ENCODE measurements at places on chromosomes 12 and 14.

GRCh38 chr12:62656591-62657362 is 190.2 kb downstream of the MON2 start:
- no peak for DNase-seq

DNA sequence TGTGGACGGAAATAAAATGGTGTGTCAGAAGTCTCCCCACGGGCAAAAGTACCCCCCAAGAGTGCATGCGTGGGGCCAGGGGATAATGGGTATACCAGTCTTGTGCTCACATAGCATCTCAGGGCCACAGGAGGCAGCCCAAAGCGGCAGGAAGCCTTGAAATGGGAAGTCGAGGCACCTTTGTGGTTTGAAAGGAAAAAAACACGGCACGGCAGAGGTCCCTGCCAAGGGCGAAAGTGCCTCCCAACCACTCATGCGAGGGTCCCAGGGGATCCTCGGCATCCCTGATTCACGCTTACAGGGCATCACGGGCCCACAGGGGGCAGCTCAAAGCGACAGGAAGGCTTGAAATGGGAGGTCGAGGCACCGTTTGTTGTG is 583.2 kb downstream of the ALG10 start:
- DNase-seq = no peak

- no peak for DNase-seq
These were observed 208.2 kb upstream of the RTL1 start for GRCh38 chr14:101111620-101112290.

GRCh38 chr12:111396726-111397445 is 8.8 kb upstream of the SH2B3 start:
- DNase-seq = peak; percentile 84
